ENCODE measurements at places on chromosomes 4 and X.

DNA sequence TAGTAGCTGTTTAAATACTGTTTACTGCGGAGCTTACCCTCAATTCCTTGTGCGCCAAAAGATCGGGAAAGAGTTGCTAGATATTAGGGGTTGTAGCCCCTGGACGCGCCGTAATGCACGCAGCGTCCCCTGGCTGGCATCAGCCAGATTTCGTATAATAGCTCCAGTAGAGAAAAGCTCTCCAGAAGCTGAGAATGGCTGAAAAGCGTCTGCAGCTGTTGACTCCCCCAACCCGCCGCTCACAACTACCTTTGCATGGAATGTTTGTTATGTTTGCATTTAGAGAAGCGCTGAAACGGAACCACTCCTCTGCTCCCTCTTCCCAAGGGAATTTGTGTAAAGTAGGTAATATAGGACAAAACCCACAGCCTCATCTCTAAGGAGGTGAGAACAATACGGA lies 3.7 kb downstream of the DOCK11 start:
- no peak for DNase-seq

- no peak for DNase-seq
Observed at GRCh38 chrX:115023139-115023538, 5.7 kb upstream of the IL13RA2 start.

DNA sequence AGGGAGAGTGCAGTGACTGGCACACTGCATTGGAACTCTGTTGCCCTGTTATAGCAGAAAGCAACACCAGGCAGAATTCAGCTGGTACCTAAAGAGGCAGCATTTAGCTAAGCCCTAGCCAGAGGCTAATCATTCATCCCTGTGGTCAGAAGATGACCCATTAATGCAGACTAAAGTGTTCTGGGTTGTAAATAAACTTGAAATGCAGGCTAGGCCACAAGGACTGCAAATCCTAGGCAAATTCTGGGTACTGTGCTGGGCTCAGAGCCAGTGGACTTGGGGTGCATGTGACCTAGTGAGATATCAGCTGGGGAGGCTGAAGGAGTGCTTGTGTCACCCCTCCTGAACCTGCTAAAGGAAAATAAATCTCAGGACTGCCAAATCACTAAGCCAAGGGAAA lies 91.2 kb downstream of the LPAR4 start:
- no peak for DNase-seq

- DNase-seq: no peak
Observed at GRCh38 chr4:21890231-21890630, 58.3 kb downstream of the KCNIP4 start.

DNA sequence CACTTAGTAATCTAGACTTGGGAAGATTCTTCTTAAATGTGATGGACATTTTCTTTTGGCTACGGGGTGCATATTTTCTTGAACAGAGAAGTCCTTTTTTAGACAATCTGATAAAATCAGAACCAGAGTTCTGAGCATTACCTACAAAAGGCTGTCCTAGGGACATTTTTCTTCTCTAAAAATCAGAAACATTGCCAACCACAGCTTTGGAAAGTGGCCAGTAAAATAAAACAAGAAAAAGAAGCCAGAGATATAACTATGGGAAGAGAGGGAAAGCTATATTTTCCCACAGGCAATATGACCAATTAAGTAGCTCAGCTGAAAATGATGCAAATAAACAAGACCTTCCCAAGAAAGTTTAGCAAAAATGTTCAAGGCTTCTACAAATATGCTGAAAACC lies 55.9 kb downstream of the MXRA5 start:
- DNase-seq: no peak

DNA sequence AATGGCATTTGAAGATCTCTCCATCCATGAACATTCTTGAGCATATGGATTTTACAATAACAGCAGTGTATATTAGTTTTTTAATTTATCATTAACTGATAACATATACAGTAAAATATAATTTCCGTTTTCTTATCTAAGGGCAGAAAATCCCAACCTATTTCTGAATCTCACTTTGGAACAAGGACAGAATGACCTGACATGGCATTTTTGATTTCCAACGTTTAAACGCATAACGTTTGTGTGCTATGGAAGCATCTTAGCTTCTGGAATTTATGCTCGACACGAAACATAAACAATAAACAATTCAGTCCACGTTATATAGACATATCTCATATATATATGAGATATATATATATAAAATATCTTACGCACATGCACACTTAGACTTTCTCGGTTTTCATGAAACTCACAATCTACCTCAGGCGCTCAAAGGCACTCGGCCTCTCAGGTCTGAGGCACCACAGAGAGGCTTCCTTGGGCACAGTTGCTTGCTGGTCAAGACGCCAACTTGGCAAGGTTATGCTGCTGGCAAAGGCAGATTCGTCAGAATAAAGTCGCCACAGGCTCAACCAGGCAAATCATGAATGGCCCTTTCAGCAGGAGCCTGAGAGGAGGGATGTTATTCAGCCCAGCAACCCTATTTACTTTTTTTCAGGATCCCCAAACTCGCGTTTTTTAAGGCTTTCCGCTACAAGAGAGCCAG lies 1.0 kb upstream of the UGT8 start:
- DNase-seq: no peak

DNA sequence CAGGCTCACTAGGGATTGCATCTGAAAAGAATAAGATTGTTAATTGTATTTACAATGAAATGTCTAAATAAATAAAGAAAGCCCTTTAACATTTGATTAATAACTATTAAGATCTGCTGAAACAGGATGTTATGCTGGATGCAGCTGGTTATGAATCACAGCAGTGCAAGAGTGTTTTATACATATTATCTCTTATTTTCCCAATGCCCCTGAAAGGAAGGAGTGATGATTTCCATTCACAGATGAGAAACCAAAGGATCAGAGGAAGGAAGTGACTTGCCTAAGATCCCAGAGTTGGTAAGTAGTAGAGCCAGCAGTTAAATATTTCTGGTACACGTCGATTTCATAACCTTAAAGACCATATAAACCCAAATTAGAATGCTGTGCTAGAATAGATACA lies 76.3 kb upstream of the ARHGAP36 start:
- no peak for DNase-seq

- DNase-seq: no peak
Observed at GRCh38 chr4:16931339-16932305, 33.2 kb upstream of the LDB2 start.

- DNase-seq: no peak
Observed at GRCh38 chr4:185110375-185110823, 32.7 kb upstream of the SLC25A4 start.

DNA sequence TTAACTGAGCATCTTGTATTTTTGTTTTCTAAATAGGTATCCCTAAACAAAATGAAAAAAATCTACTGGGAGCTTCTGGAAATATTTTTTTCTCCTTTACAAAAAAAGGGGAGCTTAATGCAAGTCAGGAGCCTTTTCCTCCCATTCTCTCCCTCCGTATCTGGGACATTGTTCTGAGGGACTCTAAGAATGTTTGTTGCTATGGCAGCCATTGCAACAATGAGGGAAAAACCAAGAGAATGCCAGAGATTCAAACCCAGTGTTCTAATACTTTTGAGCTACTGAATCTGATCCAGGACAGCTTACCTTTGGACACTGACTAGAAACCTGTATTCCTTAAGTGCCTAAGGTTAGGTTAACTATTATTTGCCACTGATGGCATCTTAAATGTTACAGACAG lies 485.7 kb upstream of the HS3ST1 start:
- DNase-seq: no peak

GRCh38 chr4:14241574-14241973 lies 614.0 kb upstream of the BOD1L1 start:
- DNase-seq: no peak
